ENCODE measurements at places on chromosomes 3 and 15. TPM values are rescaled to one million over a fixed set of nuclear protein-coding genes. Genes with fewer than 3 reads are reported as not detected.

DNA sequence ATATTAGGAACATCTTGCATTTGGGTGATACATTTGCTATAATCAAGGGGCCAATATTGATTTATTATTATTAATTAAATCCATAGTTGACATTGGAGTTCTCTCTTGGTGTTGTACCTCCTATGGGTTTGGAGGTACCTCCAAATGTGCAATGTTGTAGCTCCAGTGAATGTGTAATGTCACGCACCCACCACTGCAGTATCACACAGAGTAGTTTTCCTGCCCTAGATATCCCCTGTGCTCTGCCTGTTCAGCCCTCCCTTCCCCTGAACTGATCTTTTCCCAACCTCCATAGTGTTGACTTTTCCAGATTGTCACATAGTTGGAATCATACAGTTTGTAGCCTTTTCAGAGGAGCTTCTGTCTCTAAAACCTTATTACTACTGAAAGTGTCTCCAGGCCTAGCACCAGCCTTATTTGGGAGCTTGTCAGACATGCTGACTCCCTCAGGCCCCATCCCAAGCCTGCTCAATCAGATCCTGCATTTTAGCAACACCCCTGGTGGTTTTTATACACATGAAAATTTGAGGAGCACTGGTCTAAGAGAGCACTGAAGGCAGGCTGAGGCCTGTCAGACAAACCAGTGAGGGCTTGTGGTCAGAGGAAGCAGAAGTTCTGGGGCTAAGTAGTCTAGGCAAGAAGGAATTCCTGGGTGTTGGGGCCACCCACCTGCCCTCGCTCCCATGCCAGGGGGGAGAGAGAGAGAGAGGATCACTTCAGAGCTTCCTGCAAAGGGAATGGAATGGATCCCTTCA lies 73.4 kb downstream of the SLC6A11 start:
- DNase-seq, result no peak

DNA sequence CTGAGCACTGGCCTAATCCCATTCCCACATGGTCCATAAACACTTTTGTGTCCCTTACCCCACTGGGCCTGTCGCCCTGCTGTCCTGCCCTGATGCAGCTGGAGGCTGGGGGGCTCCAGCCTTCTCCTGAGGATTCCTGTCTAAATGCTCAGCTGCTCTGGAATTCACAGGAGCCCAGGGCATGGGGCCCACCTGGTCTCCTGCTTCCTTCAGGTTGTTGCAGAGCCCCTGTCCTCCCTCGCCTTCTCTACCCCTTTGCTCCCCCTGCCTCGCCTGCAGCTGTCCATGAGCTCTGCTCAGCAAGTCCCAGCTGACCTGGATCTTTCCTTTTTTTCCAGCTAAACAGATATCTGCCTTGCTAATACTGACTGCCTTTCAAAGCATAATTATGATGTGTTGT lies 286.9 kb downstream of the XXYLT1 start:
- no peak for DNase-seq

DNA sequence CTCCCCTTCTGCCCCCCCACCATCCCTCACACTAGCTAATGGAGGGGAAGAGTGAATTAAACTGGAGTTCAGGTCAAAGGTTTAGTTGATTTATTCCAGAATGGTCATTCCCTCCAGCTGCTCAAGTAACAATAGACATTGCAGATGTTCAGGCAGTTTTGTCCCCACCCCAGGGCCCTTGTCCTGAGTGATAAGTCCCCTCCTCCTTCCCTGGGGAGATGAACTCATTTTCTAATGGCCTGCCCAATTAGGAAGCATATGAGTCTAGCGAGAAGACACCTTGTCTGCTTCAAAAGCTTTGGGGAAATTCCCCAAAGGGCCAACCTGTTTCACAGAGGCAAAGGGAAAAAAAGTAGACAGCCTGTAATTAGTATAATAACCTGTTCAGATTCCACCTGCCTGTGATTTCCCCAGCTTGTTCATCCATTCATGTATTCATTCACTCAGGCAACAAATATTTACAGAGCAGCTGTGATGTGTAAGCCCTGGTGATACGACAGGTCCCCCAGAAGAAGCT lies 165.3 kb downstream of the SHQ1 start:
- no peak for DNase-seq

DNA sequence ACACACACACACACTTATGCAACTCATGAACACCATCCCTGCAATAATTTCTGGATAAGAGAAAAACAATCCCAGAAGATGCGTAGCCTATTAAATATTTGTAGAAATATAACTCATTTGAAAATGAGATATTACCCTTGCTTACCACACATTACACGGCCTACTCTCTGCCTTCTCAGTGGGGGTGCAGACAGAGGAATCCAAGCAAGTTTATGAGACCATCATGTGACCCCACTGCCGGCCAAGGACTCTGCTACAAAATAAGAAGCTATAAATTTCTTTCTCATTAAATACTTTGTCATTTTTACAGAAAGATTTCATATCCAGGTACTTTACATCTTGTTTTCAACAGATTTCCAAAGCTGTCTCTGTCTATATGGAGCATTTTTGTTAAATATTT lies 286.3 kb downstream of the ZNF385D start:
- no peak for DNase-seq

GRCh38 chr3:31354373-31354772 lies 178.4 kb upstream of the STT3B start:
- no peak for DNase-seq

- no peak for DNase-seq
These were observed 1066.0 kb downstream of the AGBL1 start for GRCh38 chr15:87145696-87146095.

DNA sequence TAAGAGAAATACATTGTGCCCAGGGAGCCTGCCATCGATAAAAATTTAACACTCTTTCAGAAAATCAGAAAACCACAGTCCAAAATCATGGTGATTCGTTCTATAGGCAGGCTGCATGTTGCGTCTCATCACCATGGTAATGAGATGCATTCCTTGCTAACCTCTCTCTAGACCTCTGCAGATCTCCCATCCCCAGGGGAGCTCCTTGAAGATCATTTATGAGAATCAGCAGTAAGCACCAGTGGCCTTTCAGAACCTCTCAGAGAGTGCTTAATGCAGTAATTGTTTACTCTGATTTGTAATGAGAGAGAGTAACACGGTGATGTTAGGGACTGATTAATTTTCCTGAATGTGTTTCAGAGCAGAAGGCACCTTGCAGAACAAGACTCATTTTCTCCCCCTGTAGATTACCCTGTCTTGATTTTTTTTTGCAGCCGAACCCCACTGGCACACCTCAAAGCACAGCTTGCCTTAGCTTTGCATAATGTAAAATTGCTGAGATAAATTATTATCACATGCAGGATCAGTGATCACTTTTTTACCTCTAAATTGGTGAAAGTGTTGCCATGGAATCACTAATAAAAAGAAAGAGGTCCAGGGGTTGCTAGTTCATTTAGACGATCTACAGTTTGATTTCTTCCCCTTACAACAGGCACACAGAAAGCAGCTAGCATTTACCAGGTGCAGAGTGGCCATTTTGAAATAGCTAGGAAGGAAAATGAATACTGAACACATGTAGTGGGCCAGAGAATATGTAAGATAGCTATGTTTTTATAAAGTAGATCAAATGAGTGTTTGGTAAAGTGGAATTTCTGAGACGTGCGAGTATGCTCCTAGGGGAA lies 98.9 kb upstream of the CHL1 start:
- peak; percentile 31 for DNase-seq

GRCh38 chr3:27914199-27914598 lies 192.1 kb upstream of the EOMES start:
- no peak for DNase-seq

The MYO5C gene
- 1.1 TPM for polyA plus RNA-seq

The CCDC54 gene
- polyA plus RNA-seq, result not detected

The CKMT1B gene
- 43.7 TPM for polyA plus RNA-seq

All from brain (organoid and tissue), 16 donors.